ENCODE measurements at places on chromosomes 2 and 18. TPM values are rescaled to one million over a fixed set of nuclear protein-coding genes. Genes with fewer than 3 reads are reported as not detected.

KLHL30 gene
- not detected for polyA plus RNA-seq

UGT1A1 gene
- polyA plus RNA-seq, result 2.7 TPM

CXCR1 gene
- polyA plus RNA-seq, result 14.5 TPM

NDC80 gene
- 11.5 TPM for polyA plus RNA-seq

- DNase-seq, result no peak
These were observed 75.4 kb downstream of the CD8B2 start for GRCh38 chr2:106562268-106563186.

DNA sequence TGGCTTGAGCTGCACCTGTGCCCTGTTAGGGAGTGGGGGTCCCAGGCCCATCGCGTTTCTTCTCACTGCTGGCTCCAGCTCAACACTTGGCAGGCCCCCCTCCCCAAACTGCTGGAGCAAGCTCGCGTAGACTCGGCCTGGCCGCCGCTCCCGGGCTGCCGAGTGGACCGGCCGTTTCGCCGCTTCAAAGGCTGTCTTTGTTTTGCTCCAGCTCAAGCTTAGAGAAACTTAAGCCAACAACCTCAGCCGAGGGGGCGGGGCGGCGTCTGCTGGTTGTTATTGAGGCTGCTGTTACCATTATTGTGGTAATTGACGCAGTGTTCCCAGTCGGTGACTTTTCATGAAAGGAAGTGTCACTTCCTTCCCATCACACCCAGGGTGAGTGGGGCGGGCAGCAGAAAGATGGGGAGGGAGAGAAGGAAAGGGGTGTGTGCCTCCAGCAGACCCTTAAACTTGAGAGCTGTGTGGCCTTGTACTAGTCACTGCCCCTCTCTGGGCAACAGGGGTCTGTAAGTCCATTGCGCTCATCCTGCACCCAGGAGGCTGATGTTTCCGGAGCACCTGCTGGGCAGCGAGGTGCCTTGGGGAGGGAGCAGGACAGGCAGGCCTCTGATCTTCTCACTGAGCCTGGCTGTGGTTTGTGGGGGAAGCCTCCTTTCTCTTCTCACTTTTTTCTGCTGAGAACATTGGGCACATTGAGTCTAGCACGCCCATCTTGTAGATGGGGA is 2.1 kb downstream of the ARID5A start:
- DNase-seq, result no peak

DNA sequence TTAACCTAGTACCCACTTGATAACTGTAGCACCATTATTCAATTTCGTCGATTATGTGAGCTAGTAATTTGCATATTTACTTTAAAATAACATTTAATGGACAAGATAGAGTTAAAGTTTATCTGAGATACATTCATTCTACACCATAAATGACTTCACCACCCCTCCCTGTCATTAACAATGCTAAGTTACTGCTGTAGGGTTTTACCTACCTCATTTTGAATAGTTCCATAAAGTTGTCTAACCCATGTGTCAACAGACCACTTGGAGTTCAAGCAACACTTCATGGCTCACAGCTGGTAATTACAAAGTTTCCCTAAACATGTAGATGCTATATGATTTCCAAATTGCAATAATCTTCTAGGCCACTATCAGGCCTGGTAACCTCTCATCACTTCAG is 127.4 kb upstream of the CYP26B1 start:
- DNase-seq, result no peak

DNA sequence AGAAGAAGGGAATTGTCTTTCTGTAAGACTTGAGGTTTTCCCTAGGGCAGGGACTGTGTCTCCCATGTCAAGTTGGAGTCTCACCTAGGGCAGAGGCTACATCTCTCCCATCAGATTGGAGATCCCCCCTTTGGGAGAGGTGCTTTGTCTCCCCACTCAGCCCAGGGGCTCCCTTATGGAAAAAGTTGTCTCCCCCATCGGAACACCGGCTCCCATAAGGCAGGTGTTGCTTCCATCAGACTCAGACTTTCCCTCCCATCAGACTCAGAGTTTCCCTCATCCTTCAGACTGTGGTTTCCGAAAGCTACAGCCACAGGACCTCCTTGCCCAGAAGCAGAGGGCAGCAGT is 5.8 kb downstream of the ANKRD53 start:
- no peak for DNase-seq

- no peak for DNase-seq
These were observed 11.1 kb downstream of the HS6ST1 start for GRCh38 chr2:128307595-128307994.

DNA sequence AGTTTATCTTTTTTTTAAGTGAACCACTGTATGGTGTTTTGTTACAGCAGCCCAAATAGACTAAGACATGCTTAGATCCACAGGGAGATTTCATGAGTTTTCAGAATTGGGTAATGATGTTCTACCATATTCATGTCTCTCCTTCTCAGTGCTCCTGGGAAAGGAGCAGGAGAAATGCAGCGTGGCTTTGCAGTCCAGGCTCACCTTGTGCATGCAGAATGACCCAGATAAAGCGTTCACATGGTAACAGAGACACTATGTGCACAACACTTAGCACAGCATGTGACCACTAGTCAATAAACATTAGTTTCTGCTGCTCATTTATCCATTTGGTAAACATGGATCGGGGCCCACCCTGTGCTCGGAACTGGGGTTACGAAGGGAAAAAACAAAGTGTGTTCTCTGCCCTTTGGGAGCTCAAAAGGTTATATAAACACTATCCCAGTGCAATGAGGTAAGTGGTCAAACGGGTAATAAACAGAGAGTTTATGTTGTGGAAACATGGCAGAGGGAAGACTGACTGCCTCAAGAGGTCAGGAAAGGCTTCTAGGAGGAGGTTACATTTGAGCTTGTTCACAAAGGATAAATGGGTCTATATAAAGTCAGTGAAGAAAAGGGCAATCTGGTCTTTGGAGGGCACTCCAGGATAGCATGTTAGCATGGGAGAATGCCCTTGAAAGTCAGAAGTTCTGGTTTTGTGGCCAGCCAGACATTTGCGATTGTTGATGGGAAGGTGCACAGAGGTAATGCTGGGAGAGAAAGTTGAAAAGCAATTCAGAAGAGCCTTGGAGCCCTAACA is 299.2 kb downstream of the TDRD15 start:
- DNase-seq, result no peak
